ENCODE measurements at places on chromosomes 12 and 14.

- no peak for DNase-seq
Observed at GRCh38 chr12:22335794-22336166, 1.3 kb upstream of the ST8SIA1 start.

DNA sequence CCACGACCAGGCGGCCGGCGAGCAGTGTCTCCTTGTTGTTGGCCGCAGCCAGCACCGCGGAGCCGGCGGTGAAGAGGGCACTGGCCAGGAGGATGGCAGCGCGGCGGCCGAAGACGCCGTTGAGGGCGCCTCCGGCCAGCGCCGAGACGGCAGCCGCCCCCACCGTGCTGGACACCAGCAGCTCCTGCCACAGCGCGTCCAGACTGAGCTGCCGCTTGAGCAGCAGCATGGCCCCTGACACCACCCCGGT lies 691 bp downstream of the SLC2A13 start:
- no peak for DNase-seq

GRCh38 chr12:64400041-64400440 lies 4.2 kb upstream of the XPOT start:
- no peak for DNase-seq

DNA sequence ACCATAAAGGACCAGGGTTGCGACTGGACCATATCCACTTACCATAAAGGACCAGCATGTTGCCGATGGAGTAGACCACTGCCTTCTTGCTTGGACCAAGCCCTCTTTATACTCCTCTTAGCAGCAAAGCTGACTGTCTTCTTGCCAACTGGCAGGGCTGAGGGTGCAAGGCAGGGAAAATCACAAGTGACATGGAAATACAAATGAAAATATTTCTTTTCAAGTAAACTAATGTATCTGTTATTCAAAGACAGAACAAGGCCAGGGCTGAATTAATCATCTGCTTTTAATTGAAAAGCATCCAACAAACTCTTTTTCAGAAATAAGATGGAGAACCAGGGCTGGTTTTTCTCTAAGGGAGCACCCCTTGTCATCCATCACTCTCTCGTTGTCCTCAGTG lies at the start of gene CELA1:
Gene CELA1, minus strand, starts transcription at position 99 of the 400 bp plus-strand sequence. Its CDS starts 41 bp downstream, at position 58.
- no peak for DNase-seq

- DNase-seq: no peak
Observed at GRCh38 chr12:55636116-55636655, 506 bp upstream of the OR10P1 start.

GRCh38 chr12:122126713-122127597 lies 47.1 kb downstream of the IL31 start:
- DNase-seq: no peak

- no peak for DNase-seq
Observed at GRCh38 chr14:34522496-34522895, 17.0 kb downstream of the EAPP start.

DNA sequence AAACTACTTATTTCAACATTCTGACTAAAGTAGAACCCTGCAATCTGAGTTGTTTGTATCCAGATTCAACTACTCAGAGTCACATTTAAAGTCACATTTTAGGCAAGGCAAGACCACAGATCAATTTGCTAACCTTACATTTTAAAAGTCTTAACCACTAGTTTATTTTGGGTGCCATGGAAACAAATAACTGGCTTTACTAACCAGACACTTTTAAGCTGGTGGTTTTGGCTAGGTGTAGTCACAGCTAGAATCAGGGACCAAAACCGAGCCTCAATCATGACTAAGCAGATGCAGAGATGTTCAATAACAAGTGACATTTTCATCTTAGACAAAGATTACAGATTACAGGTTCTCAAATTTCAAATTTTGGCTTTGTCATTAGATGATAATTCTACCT lies 115.3 kb downstream of the PDE6H start:
- DNase-seq: no peak

GRCh38 chr12:24200010-24200409 lies 250.5 kb upstream of the SOX5 start:
- no peak for DNase-seq

DNA sequence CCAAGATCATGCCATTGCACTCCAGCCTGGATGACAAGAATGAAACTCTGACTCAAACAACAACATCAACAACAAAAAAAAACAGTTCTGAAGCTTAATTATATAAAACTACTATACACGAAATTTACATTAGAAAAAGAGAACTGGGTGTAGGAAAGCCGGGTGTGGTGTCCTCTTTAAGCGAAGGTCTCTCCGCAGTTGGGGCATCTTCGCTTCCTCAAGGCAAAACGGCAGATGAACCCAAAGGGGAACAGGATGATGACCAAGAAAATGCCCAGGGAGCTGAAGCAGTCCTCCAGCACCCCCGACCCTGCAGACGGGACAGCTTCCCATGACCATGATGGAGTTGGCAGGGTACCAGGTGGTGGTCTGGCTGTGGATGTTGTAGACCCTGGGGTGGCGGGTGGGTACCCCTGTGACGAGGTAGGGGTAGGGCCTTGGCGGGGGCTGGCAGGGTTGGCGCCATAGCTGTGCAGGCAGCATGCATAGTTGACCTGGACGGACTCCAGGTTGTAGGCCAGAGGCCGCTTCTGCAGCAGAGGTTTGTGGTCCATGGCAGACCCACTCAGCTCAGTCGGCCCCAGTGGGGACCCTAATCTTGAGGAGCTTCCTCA lies 18.2 kb upstream of the BCAT1 start:
- DNase-seq: no peak

GRCh38 chr12:4118601-4119156 lies 154.9 kb upstream of the CCND2 start:
- DNase-seq: no peak

GRCh38 chr14:64549791-64550620 lies at the start of gene PPP1R36:
PPP1R36 (plus strand) TSS chr14:64549961; CDS start chr14:64549998, 37 bp downstream.
- DNase-seq: no peak

GRCh38 chr12:107533218-107533617 lies 152.4 kb upstream of the PWP1 start:
- DNase-seq: no peak

DNA sequence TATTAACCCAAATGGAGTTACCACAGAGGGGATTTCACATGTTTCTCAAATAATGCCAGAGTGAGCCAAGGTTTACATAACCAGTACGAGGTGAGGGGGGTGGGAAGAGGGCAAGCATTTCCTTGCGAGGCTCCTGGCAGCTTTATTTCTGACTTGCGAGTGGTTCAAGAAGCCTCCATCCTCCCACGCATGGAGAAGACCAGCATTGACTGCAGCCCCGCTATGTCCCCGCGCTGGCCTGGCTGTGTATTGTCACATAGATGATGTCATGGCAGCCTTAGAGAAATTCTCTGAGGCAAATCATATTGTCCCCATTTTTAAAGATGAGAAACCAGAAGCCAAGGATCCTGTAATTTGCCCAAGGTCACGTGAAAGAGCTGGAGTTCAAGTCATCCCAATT lies 188.2 kb downstream of the CACNA1C start:
- no peak for DNase-seq

DNA sequence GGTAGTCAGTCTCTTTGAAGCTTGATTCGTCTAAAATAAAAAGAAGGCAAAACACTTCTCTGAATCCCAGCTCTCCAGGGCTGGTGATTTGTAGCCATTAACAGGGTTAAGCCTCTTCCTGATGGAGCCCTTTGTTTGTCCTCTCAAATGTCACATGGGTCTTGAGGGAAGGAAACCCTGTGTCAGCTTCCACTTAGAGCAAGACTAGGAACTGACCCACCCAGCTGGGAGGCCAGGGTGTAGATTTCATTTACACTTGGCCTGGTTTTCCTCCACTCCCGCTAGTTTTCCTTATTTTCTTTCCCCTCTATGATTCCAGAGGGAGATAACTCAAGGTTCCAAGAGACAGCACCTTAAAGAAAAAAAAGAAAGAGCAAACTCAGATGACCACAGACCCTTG lies 230.5 kb upstream of the EGLN3 start:
- no peak for DNase-seq

DNA sequence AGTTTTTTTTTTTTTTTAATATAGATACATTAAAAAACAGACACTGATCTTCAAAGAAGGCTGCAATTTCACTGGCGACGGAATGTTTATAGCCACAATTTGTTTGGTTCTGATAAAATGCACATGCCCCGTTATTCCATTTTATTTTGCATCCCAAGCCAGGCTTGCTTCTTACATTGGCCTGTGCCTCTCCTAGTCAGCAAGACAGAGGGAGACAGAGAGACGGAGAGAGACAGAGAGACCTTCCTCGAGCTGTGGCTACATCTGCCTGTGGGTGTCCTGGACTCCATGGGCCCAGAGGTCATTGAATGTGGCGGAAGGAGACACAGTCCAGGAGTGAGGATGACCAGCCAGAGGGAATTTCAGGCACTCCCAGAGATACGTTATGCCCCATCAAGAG lies 926.6 kb downstream of the VRK1 start:
- DNase-seq: no peak

- DNase-seq: no peak
Observed at GRCh38 chr12:129200576-129200975, 347.3 kb downstream of the GLT1D1 start.

- no peak for DNase-seq
Observed at GRCh38 chr14:20782280-20782890, 1.3 kb downstream of the RNASE6 start.

GRCh38 chr14:79475887-79476532 lies 735.3 kb downstream of the DIO2 start:
- no peak for DNase-seq

DNA sequence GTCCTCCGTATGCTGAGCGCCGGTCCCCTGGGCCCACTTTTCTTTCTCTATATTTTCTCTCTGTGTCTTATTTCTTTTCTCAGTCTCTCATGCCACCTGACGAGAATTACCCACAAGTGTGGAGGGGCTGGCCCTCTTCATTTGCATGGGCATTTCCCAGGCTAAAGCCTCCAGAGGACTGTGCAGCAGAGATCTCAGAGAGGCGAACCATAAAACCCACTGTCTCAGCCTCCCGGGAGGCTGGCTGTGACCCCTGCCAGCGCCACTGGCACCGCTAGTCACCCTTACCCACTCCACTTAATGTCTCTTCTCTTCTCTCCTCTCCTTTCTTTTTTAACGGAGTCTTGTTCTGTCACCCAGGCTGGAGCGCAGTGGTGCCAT lies 7.1 kb upstream of the SERPINA9 start:
- DNase-seq: no peak

DNA sequence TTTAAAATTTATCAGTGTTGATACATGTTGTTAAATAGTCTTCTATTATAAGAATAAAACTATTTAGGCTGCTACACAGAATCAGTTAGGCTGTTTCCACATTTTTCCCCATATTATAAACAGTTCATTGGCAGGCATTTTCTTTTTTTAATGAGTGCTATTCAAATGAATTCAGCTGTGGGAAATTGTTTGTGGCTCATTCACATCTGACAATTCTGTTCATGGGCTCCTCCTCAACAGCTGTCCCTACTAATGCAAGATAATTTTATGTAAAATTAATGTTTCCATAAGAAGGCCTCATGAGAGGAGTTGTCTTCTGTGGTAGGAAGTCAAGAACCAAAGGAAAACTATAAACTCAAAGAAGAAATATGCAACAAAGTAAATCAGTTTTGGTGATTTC lies 218.0 kb downstream of the PPFIA2 start:
- DNase-seq: no peak

- DNase-seq: no peak
Observed at GRCh38 chr12:130026608-130027176, 122.9 kb upstream of the TMEM132D start.

GRCh38 chr14:80955416-80955941 lies at the start of gene TSHR:
TSHR (plus strand) TSS chr14:80955621; CDS start chr14:80955681, 60 bp downstream.
- no peak for DNase-seq

DNA sequence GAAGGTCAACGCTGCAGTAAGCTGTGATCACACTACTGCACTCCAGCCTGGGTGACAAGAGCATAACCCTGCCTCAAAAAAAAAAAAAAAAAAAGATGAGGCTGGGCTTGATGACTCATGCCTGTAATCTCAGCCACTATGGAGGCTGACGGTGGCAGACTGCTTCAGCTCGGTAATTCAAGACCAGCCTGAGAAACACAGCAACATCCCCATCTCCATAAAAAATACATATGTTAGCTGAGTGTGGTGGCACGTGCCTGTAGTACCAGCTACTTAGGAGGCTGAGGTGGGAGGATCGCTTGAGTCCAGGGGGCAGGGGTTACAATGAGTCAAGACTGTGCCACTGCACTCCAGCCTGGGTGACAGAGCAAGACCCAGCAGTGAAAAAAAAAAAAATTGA lies 50.4 kb downstream of the GXYLT1 start:
- DNase-seq: peak; percentile 38

DNA sequence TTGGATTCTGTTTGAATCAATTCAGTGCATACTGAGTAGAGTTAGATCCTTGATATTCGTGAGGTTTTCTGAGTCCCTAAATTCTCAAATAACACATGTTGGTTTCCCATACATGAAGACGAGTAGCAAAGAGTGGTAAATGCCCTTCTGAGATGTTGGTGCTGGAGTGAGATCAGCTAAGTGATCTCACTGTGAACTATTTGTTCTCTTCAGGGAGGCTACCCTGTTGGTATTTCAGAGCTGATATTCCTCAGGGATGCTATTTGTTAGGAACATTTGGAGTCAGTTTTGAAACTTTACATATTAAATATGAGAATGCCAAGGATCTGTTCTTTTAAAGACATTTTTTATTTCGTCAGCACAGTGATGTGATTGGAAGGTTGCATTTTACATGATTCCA lies 54.7 kb downstream of the SUSD6 start:
- DNase-seq: no peak
